ENCODE measurements at places on chromosomes 2 and 18.

DNA sequence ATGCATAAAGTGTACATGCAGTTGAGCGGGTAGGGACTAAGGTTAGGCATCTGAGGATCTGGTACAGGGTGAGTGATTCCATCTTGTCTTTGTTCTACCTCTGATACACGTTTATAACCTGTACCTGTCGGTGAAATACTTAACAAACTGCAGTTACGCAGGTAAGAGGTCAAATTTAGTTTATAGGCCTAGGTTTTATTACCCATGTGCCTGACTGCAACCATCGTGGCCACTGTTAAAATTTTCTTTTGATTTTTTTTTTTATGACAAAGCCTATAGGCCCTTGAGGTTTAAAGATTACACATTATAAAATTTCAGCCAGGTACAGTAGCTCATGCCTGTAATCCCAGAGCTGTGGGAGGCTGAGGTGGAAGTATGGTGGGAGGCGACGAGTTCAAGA, 15.4 kb upstream of the HNMT start:
- DNase-seq, result no peak

- no peak for DNase-seq
These were observed 16.5 kb downstream of the SCLY start for GRCh38 chr2:238077292-238077691.

GRCh38 chr18:2471523-2471922, 99.8 kb downstream of the METTL4 start:
- DNase-seq, result no peak

GRCh38 chr2:240368781-240369331, 66.6 kb upstream of the GPC1 start:
- DNase-seq, result no peak

DNA sequence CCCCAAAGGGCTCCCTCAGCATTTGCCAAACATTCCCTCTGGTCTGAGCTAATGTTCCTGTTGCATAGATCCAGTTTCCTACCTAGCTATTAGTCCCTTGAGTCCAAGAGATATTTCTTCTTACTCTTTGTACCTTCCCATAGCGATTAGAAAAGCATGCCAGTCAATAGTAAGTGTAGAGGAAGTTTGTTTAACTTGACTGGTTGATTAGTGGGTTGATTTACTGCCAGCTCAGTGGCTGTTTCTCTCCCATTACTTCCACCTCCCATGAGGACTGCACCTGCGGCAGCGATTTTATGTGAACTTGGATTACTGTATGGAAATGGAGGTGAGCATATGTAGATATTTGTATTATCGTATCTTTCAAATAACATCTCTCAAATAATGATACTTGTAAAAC, 1748.4 kb upstream of the CELF4 start:
- no peak for DNase-seq

DNA sequence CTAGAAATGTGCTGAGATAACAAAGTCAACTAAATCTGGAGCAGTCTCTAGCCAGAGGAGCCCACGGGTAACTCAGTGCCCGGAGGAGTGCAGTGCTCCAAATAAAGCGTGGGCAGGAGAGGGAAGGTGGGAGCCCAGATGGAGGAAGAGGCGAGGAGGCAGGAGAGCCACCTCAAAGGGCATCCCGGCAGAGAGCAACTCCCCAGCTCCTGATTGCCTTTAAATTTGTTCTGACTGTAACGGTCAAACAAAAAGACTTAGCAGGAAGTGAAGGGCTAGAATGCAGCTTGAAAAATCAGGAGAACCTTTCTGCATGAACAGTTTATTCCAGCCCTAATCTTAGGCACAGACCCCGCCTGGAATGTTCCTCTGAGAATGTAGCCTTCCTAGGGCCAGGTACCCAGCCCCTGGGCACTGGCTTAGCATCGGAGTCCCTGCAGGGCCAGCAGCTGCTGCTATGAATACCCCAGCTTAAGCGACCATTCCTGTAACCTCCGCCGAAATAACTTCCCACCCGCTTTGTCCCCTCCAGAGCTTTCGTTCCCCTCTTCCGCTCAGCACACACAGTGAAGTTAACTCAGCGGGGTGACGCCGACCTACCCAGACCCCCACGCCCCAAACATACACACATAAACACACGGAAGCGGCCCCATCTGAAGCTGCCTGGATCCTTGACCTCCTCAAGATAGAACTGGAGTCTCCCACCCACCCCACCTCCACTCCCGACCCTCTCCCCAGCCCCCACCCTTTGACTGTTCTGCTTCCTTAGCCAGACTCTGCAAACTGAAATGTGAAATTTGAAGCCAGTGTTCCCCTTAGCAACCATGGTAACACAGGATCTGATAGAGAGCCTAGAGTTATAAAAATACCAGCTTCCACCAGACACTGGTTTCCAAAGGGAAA, 123.2 kb downstream of the SMAD7 start:
- DNase-seq, result no peak

GRCh38 chr2:200615247-200615646, 29.4 kb downstream of the AOX1 start:
- DNase-seq, result no peak

GRCh38 chr2:235268535-235268934, 225.3 kb upstream of the AGAP1 start:
- no peak for DNase-seq

DNA sequence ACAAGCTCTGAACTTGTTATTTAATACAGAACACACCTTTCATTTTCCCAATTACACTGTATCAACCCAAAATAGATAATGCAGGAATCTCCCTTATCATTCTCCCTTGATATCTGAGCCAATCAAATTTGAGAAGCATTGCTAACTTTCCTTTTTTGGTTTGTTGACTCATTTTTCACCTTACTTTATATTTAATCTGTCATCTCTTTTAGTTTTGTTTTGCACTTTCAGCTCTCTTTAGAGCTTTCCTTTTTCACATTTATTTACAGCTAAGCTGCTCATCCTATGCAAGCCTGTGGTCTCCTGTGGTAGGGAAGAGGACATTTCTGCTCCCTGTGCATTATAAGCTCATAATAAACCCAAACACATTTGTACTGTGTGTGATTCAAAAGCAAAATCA, 50.1 kb downstream of the ITGAV start:
- no peak for DNase-seq

- no peak for DNase-seq
These were observed 350.6 kb downstream of the DCDC2C start for GRCh38 chr2:4053769-4054493.

DNA sequence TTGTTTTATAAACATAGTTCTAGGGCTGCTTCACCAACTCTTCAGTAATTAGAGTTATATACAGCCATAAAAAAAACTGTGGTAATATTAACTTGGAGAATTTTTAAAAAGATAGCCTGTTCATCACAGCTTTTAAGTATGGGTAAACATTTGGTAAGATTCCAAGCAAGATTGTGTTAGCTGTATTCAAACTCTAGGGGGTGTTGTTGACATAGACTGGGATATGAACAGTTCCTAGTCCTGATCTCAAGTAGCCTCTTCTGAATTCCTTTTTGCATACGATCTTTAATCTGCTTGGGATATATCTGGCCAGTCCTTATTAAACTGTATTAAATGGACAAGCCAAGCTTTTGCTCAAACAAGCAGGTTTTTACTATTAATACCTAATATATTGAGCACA, 13.4 kb downstream of the NOP58 start:
- DNase-seq, result no peak

GRCh38 chr2:26605195-26605998, 35.8 kb downstream of the CIB4 start:
- DNase-seq, result peak; percentile 17

DNA sequence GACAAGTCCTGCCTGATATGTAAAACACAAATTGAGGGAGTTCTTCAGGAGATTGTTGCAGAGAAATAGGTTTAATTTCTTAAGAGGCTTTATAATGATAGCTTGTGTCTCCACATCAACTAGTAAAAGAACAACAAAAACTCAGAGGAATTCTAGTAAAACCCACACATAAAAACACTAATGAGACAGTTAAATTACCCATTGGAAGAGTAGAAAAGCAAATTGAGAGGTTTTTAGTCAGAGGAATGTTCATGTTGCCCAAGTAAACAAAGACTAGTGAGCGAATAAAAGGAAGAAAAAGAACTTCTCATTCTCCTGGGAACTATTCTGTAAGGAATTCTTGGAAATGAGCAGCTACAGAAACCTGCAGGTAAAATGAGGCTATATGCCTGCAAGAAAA, 330.6 kb downstream of the STK39 start:
- DNase-seq, result no peak

DNA sequence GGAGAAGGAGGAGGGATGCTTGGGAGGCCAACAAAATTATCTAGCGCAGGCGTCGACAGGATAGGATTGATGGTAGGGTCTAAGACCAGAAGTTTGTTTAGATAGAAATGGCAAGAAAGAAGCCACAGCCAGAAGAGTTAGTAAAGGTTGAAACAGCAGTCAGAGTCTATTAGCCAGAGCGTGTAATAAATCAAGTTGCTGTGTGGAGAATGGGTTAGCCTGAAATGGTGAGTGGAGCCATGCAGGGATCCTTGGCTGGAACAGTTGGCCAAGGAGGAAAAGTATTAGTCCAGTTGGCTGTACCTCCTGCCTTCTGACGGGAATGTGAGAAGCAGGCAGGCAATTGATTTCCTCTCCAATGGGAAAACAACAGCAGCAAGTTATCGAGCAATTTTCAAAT, 190.7 kb upstream of the CCDC68 start:
- no peak for DNase-seq

GRCh38 chr2:179137200-179137759, 87.3 kb upstream of the CCDC141 start:
- DNase-seq, result no peak

DNA sequence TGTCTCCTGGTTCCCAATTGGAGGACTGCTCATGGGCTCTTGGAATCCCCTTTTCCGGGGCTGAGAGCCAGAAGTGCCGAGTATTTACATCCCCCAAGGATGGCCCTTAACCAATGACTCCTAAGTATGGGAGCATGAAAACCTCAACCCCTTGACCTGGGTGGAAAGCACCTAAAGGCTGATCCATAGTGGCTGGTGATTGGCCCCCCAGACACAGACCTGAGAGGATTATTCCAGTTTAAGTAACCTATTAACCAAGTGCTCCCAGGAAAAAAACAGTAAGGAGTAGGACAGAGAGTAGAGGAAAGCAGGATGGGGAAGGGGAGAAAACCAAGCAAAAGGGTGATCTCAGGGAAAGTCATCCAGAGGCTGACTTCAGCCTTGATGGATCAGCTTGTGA, 206.1 kb upstream of the RND3 start:
- no peak for DNase-seq

DNA sequence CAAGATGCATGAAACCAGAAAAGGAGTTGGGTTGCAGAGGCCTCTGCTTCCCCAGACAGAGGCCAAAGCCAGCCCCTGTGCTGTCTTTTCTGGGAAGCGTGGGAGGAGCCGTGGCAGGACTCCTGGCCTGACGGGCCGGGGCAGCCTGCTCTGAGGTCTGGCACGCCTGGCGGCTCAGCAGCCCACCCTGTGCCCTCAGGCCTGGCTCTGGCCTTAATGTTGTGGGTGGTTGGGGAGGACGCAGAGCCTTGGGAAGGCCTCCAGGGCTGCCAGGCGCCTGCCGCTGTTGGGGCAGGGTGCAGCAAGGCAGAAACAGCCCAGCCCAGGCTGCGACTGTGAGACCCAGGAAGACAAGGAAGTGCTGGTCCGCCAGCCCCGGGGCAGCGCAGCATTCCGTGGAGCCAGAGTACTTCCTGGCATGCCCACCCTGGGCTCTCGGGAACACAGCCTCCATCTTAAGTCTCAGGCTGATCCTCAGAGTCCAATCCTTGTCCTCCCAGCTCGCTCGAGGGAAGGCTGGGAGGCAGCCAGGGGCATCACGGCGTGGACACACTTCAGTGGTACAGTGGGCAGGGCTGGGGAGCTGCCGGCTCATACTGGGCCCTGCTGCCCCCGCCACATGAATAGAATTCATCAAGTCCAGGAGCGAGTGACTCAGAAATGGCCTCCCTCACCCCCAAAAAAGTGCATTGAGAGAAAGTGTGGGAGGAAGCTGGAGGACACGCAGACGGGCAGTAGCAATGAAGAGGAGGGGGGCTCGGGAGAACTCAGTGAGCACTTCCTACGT, 72.6 kb downstream of the EMX1 start:
- no peak for DNase-seq

- DNase-seq, result no peak
These were observed 52.8 kb downstream of the CLASP1 start for GRCh38 chr2:121596221-121597080.

GRCh38 chr2:107645586-107645985, 181.1 kb upstream of the RGPD4 start:
- no peak for DNase-seq

DNA sequence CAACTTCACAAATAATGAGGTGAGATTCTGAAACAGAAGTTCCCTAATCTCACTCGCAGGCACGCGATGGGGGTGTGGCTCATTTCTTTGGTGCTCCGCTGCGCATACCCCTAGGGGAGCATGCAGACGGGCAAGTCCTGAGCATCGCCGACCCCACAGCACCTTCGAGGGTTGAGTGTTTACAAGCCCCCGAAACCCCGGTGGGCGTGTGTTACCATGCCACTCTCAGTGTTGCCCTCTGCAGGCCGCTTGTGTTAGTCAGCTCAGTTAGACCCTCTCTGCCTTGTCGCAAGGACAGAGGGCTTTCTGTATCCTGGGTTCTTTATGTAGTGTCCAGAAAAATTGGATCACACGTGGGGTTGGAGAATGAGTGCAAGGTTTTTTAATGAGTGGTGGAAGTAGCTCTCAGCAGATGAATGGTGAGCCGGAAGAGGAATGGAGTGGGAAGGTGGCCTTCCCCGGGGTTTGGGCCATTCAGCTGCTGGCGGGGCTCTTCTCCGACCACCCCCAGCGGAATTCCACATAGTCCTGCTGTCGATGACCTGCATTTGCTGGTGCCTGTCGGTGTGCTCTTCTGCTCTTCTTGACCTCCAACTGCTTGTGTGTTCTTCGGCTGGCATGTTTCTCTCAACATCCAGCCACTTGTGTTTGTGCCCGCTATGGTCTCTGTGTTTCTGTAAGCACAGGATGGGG, 191.3 kb downstream of the RPRM start:
- no peak for DNase-seq

GRCh38 chr2:117775703-117776219, 38.7 kb upstream of the DDX18 start:
- no peak for DNase-seq

- DNase-seq, result no peak
These were observed 32.0 kb upstream of the CAB39 start for GRCh38 chr2:230680463-230681170.

GRCh38 chr2:240168546-240169361, 28.3 kb upstream of the OTOS start:
- no peak for DNase-seq

DNA sequence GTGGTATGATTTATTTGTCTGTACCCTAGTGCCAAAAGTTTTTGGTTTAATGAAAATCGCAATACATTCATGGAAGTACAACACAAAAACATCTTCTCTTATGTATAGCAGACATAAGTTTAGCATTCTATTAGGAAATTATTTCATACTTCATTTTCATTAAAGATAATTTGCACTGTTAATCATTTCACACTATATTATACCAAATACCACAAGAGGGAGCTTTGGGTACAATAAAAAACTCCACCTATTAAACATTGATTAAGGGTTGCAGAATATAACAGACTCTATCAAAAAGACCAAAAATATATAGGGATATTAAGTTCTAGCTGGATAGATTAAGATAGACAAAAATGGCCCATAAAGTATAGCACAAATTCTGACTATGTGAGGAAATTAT, 79.0 kb downstream of the SLC66A3 start:
- DNase-seq, result no peak
